ENCODE measurements at places on chromosomes 12 and 14.
A peak's percentile ranks its signal among the peaks of the same experiment; 100 is the strongest.

GRCh38 chr12:94091624-94092023, 56.8 kb upstream of the PLXNC1 start:
- DNase-seq = no peak

DNA sequence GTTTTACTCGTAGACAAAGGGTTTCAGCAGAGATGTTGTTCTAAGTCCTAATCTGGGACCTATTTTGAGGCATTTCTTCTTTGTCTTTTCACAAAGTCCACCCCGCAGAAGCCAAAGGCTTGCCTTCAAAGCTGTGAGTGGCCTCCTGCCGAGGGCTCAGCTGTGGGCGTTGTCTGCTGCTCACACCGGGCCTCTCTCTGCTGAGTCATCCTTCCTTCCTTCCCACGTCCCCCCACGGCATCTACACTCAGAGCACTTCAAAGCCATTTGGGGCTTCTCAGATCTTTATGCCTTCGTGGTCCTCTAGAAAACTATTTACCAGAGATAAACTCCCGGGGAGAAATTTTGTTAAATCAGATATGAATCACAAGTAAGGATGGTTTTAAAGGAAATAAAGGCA, 115.9 kb upstream of the TMPO start:
- peak; percentile 43 for DNase-seq

DNA sequence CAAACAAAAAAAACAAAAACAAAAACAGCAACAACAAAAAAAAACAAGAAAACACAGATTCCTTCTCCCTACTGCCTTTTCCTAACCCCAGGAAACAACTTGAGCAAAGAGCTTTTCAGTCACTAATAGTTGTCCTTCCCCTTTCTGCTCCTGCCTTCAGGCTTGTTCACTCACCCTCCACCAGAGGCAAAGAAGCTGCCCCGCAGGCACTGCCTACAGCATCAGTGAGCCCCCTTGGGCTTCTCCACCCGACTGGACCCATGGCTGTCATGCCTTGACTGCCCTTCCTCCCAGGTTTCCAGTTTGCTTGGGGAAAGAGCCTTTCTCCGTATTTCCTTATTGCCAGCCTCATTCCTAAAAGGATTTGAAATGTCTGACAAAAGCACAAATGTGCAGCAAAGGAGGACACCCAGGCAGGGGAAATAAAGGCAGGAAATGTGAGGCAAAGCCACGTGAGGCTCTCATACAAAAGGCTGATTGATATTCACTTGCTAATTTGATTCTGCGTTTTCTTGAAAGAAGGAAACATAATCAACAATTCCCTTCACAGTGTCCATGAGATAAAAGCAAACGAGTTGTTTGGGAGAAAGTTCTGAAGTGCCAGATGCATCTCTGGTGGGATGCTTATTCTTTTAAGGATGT, 85.7 kb downstream of the GPATCH2L start:
- no peak for DNase-seq

GRCh38 chr12:64332296-64332695, 58.3 kb downstream of the C12orf56 start:
- DNase-seq = no peak

- DNase-seq = no peak
Measured at GRCh38 chr14:69154779-69155178, 1.9 kb upstream of the DCAF5 start.

DNA sequence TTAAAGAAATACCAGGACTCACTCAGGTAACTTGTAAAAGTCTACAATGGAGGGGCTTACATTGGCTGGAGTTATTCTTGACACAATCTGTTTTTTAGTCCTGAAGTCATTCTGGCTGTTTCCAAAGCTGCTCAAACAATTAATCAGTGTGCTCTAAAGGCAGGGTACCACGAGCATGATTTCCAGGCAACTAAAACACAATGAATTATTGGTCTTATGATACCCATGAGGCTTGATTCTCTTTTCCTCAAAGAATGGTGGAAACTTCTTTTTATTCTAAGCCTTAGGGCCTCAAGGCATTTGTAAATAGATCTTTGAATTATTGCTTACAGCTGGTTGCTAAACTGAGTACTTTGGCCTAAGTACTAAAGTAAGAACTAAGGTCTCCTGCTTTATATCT, 199.8 kb upstream of the PDZRN4 start:
- DNase-seq = no peak

Data from NCI-H460 (cell line).